ENCODE measurements at places on chromosomes 16 and 17.

- DNase-seq = no peak
Observed at GRCh38 chr17:2235265-2235664, 68.3 kb downstream of the SMG6 start.

GRCh38 chr17:63291258-63291657 lies 154.8 kb downstream of the CYB561 start:
- DNase-seq = no peak

DNA sequence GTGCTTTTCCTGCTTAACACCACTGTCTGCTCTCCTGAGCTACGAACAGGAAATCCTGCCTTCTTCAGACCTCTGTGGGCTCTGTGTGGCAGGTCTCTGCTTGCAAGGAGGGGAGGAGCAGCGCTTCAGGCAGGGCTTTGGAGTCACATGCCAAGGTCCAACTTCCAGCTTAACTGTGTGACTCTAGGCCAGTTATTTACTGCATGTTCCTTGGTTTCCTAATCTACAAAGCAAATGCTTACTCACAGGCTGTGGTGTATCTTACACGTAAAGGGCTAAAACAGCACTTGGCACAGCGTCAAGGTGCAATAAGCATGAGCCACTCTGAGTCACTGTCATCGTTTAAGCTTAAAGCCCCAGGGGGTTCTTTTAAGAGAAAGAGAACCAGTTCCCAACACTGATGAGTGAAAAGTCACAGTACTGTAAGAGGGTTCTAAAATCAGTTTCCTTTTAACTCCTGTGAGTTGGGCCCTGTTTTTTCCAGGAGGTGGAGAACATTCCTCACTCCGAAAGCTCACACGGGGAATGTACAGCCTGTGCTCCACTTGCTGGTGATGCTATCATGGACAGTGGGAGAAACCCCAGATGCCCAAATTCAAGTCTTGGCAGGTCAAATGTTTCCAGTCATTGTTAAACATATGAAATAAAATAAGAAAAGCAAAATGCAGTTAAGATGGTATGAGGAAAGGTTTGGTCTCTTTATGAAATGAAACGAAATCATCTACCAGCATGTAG lies 54.1 kb upstream of the BCAR1 start:
- DNase-seq = no peak

DNA sequence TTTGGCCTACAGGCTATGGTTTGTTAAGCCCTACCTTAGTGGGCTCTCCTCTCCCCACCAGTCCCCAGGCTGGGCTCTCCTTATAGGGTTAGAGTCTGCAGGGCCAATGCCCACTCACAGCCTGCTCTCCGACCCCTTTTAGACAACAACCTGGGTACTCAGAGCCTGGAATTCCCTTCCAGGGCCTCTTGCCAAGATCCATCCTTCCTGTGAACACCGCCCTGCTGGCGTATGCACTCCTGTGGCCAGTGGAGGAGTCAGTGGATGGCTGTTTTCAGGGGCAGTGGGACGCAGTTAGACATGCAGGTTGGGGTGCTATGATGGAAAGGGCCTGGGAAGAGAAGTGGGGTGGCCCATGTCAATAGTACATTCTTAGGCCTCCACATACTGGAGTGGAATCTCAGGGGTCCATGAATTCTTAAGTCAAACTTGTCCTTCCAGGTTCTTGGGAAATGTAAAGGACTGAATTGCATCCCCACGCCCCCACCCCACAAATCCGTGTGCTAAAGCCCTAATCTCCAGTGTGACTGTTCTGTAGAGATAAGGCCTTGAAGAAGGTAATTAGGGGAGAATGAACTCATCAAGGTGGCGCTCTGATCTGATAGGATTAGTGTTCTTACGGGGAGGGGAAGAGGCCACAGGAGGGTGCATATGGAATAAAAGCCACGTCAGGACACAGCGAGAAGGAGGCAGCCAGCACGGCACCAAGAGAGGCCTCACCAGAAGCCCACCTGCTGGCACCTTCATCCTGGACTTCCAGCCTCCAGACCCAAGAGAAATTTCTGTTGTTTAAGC lies 81.6 kb upstream of the CACNG5 start:
- no peak for DNase-seq

DNA sequence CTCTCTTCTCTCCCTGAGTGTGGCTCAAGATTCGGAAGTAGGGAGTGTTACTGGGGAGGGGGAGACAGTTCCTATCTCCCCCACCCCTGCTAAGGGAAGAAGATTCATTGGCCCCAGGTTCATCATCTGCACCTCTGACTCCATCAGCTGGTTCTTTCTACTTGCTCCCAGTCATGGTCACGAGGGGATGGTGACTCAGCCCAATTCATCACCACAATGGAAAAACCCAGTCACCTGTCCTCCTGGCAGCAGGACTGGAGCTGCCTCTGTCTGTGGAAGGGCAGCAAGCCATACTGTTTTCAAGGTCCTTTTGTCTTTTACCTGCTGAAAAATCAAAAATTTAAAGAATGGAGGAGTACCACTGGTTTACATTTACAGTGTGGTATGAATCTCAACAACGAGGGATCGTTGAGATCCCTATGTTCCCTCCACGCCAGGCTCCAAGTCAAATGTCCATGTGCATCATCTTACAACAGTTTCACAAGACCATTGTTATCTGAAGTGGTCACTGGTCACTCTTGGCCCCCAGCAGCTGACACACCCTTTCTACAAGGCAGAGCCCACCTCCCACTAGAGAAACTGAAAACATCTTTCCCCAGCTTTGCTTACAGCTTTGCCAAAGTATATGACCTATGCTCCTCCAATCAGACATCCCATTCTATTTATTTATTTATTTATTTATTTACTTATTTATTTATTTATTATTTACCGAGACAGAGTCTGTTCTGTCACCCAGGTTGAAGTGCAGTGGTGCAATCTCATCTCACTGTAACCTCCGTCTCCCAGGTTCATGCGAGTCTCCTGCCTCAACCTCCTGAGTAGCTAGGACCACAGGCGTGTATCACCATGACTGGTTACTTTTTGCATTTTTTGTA lies 40.4 kb upstream of the NDRG4 start:
- peak; percentile 39 for DNase-seq

GRCh38 chr17:60640503-60640902 lies 37.1 kb upstream of the BCAS3 start:
- DNase-seq = no peak

DNA sequence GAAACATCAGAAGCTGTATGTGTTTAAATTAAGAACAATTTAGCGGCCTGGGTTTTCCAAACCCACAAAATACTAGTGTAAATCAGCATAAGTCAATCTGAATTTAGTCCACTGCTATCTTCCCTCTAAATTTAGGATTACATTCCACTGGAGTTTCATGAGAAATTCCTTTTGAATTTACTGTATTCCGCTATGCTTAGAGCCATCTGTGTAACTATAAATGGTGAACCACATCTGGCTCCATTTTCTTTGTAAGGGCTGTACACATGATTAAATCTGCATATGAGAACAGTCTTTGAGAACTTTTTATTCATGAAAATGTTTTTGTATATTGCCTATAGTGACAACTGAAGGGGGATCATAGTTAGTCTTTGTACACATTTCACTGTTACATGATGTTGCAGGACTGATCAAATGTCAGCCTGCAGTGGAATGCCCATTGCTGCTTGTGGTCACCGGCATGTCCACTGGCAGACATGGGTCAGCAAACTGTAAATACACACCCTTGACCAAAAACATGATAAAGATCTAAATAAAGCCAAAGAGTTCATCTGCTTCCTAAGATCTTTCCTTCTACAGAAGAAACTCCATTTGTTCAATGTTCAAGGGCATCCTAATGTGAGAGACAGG lies 36.8 kb downstream of the RPGRIP1L start:
- DNase-seq = no peak

GRCh38 chr16:4373356-4373908 lies 1.8 kb downstream of the VASN start:
- DNase-seq = no peak

DNA sequence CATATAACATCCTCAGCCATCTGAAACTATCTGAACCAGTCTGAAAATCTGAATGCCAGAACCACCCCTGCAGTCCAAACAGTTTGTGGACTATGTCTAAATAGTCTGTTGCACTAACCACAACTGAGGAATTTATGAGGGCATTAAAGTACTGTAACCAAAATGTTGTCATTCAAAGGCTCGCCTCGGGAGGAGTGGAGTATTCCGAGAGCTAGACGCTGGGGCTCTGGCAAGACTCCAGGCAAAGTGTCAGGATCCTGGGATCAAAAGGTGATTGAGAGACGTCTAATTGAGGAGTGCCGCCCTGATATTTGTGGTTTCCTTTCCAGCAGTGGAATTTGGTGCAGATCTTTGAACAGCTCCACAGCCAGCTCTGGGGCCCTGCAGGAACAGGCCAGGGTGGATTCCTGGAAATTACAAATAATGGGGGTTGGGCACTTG lies 142.9 kb upstream of the MYOCD start:
- no peak for DNase-seq

DNA sequence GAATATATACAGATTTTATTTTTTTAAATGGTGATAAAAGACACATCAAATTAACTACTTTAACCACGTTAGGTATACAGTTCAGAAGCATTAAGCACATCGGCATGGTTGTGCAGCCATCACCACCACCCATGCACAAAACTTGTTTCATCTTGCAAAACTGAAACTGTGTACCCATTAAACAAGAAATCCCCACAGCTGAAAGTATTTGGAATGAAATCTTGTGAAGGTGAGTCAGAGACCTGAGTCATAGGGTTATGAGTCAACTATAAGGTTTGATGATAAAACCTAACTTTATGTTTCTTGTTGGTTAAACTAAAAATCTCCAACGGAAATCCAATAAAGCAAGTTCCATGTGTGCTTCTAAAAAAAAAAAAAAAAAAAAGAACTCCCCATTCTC lies 561.6 kb upstream of the PSMD7 start:
- DNase-seq = no peak

- no peak for DNase-seq
Observed at GRCh38 chr17:5798094-5798493, 213.8 kb upstream of the NLRP1 start.

DNA sequence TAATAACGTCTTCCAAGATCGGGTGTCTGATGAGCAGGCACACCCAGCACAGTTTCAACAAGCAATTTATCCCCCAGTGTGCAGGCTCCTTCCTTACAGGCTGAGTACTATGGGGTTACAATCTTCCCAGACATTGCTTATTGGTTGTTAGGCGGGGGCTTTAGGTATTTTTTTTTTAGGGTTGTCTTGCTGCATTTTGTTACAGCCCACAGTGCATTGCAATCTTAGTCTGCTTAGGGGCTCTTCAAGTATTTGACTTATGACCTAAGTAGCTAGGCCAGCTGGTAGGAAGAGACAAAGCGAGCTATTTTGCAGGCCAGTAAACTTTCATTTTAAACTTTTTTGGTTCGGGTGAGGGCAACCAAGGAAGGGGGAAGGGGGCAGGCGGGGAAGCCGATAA lies 5.8 kb downstream of the PLD6 start:
- no peak for DNase-seq

- DNase-seq = no peak
Observed at GRCh38 chr16:77987810-77988209, 34.5 kb upstream of the CLEC3A start.

DNA sequence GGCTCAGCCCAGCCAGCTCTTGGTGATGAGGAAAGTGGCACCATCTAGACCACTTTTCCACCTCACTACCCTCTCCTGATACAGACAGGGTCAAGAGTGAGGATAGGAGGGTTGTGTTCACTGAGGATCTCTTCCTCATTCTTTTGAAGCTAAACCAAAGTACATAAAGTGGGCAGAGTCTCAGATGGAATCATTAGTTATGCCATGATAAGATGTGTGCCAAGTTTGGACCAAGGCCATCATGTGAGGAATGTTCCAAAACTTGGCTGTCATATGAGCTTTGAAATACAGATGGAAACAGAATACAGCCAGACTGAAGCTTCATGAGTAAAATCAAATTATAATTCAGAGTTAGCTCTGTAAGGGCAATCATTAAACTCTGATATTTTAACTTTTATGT lies 37.2 kb downstream of the ACSM1 start:
- DNase-seq = no peak

- DNase-seq = no peak
Observed at GRCh38 chr17:61803796-61804195, 59.5 kb downstream of the BRIP1 start.

GRCh38 chr16:30750876-30751465 lies 2.7 kb downstream of the PHKG2 start:
- DNase-seq = no peak

GRCh38 chr16:10655415-10655977 lies 39.2 kb downstream of the TEKT5 start:
- no peak for DNase-seq

DNA sequence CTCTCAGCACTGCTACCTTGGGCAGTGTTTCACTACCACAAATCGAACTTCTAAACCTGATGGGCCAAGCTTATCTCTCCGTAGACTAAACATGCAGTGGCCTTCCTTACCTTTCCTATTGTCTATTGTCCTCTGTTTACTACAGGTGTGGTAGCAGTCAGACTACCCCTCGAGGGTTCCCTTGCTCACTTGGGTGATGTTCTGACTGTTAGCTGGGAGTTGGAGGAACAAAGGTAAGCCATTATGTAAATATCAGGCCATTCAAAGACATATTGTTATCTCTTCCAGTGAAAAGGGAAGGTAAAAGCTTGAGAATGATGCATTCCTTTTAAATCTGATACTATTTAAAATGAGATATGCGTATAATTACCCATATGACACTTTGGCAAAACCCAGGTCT lies 828.3 kb upstream of the EEF2KMT start:
- no peak for DNase-seq

DNA sequence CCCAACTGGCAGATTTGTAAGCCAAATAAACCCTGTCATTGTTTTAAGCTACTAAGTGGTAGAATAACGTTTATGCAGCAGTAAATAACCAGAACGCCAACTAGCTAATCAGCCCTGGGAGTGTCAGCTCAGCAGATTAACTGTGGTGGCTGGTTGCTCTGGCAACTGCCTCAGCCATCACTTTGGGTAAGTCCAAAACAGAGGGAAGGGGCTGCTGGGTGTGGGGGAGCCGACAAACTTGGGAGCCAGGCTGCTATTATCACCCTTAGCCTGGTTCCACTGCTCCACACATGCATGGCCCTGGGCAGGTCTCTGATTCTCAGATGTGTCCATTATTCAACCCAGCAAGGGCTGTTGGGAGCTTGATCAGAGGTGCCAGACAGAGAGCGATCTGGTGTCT lies 22.2 kb upstream of the RHOT1 start:
- no peak for DNase-seq

GRCh38 chr16:51071326-51071725 lies 79.7 kb downstream of the SALL1 start:
- no peak for DNase-seq

- DNase-seq = no peak
Observed at GRCh38 chr16:64282181-64282580, 839.7 kb downstream of the CDH11 start.

DNA sequence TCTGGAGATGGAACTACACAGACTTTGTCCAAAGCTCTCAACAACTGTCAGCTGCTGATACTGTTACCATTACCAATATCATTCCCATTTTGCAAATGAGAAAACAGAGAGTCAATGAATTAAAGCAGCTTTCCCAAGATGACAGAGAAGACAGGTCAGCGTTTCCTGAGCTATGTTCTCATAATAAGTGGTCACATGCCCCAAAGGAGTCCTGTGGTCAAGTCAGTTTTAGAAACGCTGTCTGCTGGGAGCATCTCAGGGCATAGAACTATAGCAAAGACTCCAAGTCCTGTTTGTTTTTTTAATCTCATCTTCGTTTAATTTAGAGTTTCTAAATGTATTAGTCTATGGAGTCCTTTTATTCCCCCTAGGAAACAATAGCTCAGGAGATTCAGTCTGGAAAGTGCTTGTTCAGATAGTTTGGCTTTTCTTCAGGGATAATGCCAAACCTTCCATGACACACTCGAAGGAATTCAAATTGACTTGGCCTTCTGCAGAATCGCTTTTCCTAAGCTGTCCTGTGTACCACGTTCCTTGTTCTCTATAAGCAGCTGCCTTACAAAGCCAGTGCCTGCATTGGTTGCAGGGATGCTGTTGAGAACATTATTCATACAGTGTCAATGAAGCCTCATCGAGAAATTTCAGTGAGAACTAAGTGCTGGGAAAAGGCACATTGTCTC lies 12.1 kb downstream of the CCDC42 start:
- no peak for DNase-seq
